ENCODE measurements at places on chromosomes 5 and 9.

DNA sequence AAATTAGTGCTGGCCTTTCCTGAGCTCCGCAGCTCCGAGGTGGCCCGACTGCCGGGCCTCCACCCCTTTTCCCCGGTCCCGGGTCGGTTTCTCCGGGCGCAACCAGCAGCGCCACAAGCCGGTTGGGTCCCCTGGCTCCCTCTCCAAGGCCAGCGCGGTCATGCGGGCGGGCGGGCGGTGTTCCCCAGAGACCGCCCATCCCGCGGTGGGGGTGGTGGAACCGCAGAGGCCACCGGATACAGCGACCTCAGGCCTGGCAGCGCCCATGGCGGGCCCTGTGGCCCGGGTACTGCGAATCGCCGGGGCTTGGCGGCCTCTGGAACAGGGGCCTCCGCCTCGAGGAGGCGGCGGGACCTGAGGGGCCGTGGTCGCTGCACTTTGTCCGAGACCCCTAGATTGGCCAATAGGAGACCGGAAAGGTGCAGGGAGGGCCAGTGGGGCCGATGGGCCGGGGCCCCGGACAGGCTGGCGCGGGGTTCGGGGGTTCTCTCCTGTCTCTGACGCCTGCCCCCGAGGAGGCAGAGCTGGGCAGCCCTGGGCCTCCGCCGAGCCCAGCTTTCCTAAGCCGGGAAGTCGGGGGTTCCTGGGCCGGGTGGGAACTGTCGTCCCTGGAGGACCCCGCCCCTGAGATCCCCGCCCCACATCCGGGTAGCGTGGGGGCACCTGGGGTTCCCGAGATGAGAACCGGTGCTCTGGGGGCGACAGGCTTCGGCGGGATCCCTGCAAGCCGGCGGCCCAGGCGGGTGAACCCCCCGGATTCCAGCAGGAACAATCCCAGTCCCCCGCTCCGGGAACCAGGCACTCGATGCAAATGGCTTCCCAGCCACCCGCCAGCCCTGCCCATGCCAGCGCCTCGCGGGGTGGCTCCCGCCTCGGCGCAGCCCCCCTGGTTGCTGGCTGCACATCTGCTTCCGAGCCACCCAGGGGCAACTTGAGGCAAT lies 293.9 kb downstream of the ZSWIM6 start:
- no peak for DNase-seq

DNA sequence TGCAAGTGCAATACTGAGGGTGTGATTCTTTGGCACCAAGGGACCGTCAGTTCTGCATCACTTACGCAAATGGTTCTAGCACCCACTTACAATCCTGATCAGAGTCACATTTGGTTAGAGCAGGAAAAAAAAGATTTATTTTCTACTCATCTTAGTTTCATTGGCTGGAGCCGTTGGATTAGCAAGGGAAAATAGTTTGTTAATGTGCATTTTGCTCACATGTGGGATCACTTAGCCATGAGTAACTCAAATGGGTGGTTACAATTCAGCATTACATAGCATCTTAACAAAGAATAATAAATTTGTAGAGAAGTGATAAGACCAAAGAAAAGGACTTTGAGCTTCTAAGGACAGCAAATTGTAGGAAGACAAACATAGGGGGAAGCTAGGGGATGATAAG lies 216.9 kb downstream of the AUH start:
- DNase-seq, result no peak

- no peak for DNase-seq
Observed at GRCh38 chr5:119049824-119050449, 20.9 kb upstream of the DMXL1 start.

- DNase-seq, result no peak
Observed at GRCh38 chr9:135809166-135809565, 98.2 kb downstream of the CAMSAP1 start.

DNA sequence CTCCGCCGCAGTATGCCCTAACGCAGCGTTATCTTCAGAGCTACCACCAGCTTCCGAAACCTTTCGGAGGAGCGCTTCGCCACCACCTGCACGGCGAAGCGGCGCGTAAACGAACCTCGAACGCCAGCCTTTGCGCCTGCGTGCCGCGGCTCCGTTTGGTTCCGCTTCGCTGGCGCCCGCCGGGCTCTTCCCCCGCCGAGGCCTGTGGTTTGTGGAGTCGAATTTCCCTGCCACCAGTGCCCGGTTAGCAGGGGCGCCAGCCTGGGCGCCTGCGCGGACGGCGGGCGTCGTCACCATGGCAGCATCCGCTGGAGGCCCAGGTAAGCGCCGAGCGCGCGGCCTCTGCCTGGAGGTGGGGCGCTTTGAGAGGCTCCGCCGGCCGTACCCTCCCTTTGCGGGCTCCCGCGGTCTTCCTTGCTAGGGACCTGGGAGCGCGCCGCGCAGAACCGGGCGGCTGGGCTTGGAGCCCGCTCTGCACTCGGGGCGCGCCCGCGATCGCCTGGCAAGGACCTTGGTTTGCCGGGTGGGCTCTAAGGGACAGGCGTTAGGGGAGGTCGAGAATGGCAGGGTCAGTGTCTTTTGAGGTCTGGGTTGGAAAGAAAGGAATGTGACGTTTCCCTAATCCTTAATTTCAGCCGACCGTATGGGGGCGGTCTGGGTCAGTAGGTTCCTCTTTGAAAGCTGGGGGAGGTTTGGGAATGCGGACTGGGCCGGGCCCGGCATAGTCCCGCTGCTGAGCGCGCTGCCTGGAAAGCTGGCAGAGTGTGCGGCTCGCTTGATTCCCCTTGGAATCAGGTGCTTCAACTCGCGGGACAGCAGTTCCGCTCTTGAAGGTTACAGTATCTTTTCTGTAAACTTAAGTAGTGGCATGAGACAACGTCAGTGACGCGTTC lies at the start of gene FAM151B:
Gene FAM151B (plus strand): TSS at position 272 of the 893 bp plus-strand sequence. CDS start 24 bp downstream, at position 296.
- DNase-seq, result peak; percentile 72

DNA sequence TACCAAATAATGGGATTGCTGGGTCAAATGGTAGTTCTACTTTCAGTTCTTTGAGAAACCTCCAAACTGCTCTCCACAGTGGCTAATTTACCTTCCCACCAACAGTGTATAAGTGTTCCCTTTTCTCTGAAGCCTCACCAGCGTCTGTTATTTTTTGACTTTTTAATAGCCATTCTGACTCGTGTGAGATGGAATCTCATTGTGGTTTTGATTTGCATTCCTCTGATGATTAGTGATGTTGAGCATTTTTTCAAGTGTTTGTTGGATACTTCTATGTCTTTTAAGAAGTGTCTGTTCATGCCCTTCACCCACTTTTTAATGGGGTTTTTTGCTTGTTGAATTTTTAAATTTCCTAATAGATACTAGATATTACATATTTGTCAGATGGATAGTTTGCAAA lies 28.4 kb upstream of the SUSD1 start:
- no peak for DNase-seq

DNA sequence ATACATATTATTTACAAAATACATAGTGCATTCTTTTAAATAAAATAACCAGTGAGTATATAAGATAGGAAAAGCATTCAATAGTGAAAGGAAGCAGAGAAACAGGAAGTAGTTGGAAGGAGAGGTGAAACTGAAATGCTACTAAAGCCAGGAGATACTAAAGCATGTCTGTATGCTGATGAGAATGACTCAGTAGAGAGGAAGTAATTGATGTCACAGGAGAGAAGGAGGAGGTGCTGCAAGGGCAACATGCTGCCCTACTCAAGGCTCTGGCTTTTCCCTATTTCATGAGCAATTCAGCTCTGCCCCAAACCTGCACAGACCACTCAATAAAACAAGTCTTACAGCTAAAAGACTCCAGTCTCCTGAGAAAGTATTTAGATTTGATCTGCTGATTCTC lies 108.5 kb upstream of the TXNDC8 start:
- no peak for DNase-seq

DNA sequence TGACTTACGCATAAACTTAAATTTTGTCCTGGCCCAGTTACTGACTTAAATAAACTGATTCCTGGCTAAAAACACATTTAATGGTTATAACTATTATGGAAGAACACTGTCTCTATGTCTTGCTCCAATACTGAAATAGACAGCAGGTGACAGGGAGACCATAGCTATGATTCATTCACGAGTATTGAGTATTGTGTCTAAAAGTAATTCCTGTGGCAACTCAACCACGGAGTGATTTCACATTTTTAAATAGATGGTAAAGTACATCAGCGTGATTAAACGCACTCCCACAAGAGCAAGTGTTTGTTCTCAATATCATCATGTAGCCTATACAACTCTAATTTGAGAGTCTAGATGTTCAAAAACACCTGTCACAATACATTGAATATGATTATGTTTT lies 35.9 kb upstream of the PCSK1 start:
- no peak for DNase-seq

GRCh38 chr5:149011728-149012127 lies 51.1 kb downstream of the SH3TC2 start:
- no peak for DNase-seq

GRCh38 chr5:1511651-1512540 lies 11.9 kb downstream of the LPCAT1 start:
- DNase-seq, result no peak

DNA sequence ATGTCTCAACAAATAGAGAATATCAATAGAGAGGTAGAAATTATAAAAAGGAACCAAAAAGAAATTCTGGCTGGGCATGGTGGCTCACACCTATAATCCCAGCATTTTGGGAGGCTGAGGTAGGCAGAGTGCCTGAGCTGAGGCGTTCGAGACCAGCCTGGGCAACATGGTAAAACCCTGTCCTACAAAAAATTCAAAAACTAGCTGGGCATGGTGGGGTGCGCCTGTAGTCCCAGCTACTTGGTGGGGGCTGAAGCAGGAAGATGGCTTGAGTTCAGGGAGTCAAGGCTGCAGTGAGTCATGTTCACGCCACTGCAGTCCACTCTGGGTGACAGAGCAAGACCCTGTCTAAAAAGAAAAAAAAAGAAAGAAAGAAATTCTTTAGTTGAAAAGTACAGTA lies 24.9 kb downstream of the IPPK start:
- DNase-seq, result no peak

- DNase-seq, result no peak
Observed at GRCh38 chr5:168844016-168844921, 265.1 kb upstream of the PANK3 start.

- DNase-seq, result no peak
Observed at GRCh38 chr5:74446725-74447241, 193.7 kb downstream of the ENC1 start.

DNA sequence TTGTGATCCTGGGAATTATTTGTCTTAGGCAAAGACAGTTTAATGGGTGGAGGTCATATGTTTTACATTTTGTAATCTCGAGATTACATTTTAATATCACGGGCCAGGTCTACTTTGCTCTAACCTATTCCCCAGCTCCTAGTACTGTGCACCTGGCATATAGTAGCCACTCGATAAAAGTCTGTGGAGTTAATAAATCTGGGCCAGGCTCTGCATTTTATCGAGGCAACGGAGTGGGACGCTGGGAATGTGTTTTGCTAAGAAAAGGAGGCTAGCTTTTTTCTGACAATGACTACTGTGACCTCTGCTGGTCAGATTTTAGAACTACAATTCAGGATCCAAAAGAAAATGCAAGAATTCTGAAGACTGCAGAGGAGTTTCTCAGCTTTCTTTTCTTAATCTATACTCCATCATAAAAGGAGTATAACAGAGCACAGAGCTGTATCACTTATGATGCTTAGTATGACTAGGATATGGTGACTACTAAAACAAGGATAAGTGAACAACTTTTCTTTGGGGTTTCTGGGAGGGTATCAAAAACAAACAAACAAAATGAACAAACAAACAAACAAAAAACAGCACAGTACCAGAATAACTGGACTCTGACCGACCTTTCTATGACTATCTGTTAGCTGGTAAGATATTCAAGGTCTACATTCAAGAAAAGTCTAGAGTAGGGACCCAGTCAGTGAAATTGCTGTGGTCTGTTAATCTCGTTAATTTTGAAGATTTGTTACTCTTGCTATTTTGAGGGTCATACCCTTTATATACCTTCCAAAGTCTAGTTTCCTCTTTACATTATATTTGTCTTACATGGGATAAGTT lies 46.1 kb upstream of the CER1 start:
- no peak for DNase-seq

- DNase-seq, result no peak
Observed at GRCh38 chr9:209143-209758, 5.4 kb upstream of the DOCK8 start.

GRCh38 chr9:120733190-120733589 lies 18.9 kb upstream of the MEGF9 start:
- DNase-seq, result no peak

- no peak for DNase-seq
Observed at GRCh38 chr9:89993678-89994630, 389.1 kb downstream of the GADD45G start.

- no peak for DNase-seq
Observed at GRCh38 chr9:126095546-126096190, 231.0 kb upstream of the MVB12B start.

DNA sequence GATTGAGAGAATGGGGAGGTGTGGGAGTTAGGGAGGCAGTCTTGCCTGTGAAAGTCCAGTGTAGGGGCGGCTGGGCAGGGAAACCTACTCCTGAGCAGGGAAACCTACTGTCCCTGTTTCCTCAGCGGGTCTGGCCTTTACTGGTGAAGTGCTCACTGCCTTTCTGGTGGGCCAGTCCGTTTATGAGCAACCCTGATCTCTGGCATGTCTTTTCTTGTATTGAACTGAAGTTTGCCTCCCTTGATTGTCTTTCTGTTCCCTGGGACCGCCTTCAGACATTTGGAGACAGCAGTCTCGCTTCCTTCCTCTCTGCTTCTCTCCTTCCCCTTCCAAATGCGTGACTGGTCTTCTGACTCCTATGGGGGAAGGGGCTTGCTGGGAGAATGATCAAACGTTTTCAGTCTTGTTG lies 2.9 kb downstream of the SNX18 start:
- DNase-seq, result no peak

DNA sequence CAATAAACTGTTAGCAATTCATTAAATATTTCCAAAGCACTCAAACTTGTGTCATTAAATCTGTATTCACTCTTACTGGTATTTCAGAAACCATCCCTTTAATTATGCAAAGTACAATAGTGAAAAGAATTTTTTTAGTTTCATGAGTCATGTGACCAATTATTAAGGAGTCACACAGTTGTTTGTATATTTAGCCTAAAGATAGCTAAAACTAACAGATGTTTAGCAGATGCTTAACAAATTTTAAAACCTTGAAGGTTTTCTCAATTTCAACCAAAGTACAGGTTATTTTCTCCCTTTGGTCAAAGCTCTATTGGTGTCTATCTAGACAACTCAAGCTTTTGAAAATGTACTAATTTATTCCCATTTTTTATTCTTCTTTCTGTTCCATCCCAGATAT lies 44.1 kb downstream of the PJA2 start:
- no peak for DNase-seq

DNA sequence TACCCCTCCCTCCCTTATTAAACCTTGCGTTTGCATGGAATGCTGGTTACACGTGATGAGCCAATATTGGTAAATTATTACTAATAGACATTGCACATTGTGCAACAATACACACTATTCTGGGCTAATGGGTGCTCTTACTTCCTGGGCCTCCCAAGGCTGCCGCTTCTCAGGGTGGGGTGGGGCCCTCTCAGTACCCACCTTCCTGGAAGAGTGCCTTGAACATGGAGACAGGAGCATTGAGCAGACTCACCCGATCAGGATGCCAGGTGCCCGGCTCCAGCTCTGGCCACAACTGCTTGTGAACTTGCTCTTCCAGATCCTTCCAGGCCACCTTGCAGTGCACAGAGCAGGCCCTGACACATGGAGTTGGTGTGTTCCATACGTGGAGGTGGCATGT lies 24.7 kb upstream of the CEP72 start:
- DNase-seq, result no peak
